ENCODE measurements at places on chromosomes 13 and 19. TPM values are rescaled to one million over a fixed set of nuclear protein-coding genes. Genes with fewer than 3 reads are reported as not detected.

GRCh38 chr19:33919291-33919690 is 122.6 kb downstream of the KCTD15 start:
- DNase-seq = no peak

DNA sequence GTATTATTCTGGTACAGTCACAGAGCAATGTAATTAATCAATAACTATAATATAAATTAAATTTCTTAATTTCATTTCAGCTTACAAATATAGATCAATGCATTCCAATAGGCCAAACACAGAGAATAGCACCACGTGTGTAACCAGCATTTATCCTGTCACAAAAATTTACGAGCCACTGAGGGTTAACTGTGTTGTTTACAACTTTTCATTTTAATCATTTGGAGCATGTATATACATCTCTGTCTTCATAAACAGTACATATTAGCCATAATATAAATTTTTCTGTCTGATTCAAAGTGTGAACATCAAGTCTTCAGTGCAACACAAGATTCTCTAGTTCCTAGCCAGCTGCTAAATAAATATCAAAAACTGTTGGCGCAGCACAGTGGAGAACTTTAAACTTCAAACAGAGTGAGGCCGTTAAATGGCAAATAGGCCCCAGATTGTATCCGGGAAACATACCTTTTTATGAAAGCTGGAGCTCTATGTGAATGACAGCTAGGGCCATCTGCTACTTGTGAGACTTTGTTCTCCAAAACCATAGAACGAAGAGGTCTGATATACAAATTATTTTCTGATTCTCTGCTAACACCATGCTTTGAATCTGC is 105.1 kb downstream of the TBC1D4 start:
- DNase-seq = no peak

DNA sequence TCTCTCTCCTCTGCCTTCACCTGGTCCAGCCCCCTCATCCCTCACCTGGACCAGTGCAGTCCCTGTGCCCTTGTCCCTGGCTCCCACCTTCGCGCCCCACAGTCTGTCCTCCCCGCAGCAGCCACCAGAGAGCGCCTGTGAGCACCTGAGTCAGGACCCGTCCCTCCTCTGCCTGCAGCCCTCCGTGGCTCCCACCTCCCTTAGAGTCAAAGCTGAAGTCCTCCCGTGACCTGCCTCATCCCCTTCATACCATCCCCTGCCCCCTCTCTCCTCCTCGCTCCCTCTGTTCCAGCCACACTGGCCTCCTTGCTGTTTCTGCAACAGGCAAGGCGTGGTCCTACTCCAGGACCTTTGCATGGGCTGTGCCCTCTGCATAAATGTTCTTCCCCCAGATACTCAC is 10.3 kb downstream of the CELF5 start:
- DNase-seq = no peak

DNA sequence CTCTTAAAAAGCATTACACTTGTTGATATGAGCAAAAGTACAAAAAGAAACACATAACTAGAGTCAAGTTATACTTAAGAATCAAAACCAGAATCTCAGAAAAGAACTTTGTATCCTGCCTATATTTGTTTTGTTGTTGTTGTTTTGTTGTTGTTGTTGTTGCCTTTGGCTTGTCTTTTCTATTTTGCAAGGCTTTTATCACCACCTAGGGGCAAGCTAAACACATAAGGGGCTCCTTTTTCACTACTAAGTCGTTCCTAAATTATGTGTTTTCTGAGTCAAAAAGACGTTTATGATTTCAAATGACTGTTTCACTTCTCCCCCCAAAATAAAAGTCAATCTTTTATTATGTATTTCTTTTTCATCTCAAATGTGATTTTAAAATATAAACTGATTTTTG is 250.2 kb downstream of the RBM26 start:
- DNase-seq = no peak

DNA sequence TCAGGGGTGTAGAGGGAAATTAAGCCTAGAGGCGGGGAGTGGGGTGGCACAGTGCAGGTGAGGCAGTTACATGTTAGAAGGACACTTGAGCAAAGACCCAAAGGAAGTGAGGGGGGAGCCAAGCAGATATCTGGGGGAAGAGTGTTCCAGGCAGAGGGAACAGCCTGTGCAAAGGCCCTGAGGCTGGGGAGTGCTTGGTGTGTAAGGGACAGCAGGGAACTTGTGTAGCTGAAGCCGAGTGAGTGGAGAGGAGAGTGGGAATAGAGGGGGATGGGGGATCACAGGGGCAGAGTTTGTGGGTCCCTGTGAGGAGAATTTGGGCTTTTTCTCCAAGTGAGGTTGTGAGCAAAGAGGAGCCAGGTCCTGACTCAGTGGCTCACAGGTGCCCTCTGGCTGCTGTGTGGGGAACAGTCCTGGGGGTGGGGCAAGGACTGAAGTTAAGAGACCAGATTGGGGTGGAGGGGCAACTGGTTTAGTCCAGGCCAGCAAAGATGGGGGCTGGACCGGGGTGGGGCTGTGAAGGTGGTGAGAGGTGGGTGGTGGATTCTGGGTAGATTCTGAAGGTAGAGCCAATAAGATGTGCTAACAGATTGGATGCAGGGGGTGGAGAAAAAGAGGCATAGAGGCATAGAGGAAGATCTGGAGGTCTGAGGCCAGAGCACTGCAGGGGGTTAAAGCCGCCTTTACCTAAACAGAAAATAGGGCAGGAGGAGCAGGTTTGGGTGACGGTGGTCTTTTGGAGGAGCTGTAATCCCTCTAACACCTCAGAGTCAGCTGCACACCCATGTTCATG is 75.3 kb downstream of the CACNA1A start:
- DNase-seq = peak; percentile 11

GRCh38 chr13:42569576-42570344 is 4.2 kb upstream of the TNFSF11 start:
- DNase-seq = no peak

UNC13A gene
- 0.48 TPM for total RNA-seq

DNA sequence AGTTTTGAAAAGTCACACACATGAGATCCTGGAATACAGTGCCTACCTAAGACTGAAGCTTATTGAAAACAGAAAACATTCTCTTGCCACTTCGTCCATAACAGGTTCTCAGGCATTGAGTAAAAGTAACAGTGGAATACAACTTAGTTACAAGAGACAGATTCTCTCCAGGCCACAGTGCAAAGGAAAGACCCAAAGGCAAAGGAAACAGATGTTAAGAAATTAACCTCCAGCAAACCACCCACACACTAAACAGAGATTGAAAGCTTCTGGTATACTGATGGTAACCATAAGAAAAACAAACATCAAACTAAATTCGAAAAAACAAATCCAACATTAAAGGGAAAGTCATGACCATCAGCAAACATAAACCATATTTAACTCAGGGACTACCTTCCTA is 914.7 kb downstream of the SLITRK5 start:
- DNase-seq = no peak

- DNase-seq = peak; percentile 69
Measured at GRCh38 chr19:15136234-15136954, 29.2 kb downstream of the SYDE1 start.

MAP4K1 gene
- 0.96 TPM for total RNA-seq

TIMM50 gene
- 109 TPM for total RNA-seq

CDC42EP5 gene
- 104 TPM for total RNA-seq

PDE4C gene
- 9.9 TPM for total RNA-seq

- no peak for DNase-seq
Measured at GRCh38 chr13:110813646-110814624, 100.4 kb downstream of the ING1 start.

C1QTNF9B gene
- total RNA-seq = 3.6 TPM

ZNF431 gene
- 20.0 TPM for total RNA-seq

ZSCAN5B gene
- total RNA-seq = 7.2 TPM

DNA sequence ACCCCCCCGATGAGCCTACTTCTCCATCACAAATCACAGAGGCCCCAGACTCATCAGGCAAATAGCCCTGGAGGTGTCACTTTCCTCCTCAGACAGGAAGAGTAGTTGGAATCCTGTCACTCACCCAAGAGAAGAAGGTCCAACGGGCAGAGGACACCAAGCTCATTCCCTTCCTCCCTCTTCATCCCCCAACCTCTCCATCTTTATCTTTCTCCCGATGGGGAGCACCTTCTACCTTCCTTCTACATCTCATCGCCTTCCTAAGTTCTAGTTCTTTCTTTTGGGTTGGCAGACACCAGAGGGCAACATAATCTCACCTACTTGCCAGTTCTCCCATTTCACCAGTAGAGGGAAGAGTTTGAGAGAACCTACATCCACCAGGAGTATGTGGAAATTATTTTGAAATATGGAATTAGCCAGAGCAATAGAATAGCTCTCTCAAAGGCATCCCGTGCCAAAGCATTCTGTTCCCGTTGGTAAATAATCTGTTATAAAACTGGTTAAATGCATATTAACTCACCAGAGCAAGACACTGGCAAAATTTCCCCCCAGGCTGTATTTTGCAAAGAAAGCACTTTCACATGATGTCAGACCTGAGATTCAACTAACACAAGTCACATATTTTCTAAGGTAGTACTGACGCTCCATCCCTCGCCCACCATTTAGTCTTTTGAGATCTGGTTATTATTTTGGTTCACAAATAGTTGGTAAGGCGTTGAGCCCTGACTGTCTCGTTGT is 55.0 kb downstream of the ZIC5 start:
- peak; percentile 59 for DNase-seq

CYP4F2 gene
- total RNA-seq = not detected

- DNase-seq = no peak
Measured at GRCh38 chr19:38013913-38014580, 107.0 kb downstream of the SIPA1L3 start.

GRCh38 chr13:76516013-76516412 is 370.2 kb downstream of the KCTD12 start:
- peak; percentile 59 for DNase-seq

ISYNA1 gene
- total RNA-seq = 20.5 TPM

GRCh38 chr13:73715114-73715910 is 418.9 kb downstream of the KLF12 start:
- DNase-seq = no peak

GRCh38 chr19:13066933-13067807 is 35.5 kb downstream of the LYL1 start:
- DNase-seq = no peak

GRCh38 chr19:33514885-33515551 is 6.6 kb downstream of the PEPD start:
- no peak for DNase-seq

GRCh38 chr19:294946-295686 is 3.9 kb upstream of the PLPP2 start:
- DNase-seq = no peak

DNA sequence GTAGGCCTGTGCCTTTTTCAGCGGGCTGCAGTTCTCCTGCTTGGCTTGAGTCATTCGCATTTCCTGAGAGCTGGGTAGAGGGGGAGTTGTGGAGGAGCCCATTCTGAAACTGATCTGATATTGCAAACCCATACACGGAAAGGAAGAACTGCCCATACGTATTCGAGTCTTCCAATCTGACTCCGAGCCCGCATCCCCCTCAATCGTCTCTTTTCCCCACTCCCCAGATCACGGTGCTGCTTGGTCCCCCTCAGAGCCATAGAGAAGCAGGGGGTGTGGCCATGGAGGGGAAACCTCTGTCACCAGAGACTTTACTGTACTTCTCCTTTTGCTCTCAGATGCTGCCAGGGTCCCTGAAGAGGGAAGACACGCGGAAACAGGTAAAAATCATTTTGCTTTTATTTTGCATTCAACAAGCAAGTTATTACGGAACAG is at the start of gene CD22:
TSS of gene CD22 (plus strand) at position 337 of the 435 bp plus-strand sequence. CDS start 2,854 bp downstream, outside the sequence.
- no peak for DNase-seq

DNA sequence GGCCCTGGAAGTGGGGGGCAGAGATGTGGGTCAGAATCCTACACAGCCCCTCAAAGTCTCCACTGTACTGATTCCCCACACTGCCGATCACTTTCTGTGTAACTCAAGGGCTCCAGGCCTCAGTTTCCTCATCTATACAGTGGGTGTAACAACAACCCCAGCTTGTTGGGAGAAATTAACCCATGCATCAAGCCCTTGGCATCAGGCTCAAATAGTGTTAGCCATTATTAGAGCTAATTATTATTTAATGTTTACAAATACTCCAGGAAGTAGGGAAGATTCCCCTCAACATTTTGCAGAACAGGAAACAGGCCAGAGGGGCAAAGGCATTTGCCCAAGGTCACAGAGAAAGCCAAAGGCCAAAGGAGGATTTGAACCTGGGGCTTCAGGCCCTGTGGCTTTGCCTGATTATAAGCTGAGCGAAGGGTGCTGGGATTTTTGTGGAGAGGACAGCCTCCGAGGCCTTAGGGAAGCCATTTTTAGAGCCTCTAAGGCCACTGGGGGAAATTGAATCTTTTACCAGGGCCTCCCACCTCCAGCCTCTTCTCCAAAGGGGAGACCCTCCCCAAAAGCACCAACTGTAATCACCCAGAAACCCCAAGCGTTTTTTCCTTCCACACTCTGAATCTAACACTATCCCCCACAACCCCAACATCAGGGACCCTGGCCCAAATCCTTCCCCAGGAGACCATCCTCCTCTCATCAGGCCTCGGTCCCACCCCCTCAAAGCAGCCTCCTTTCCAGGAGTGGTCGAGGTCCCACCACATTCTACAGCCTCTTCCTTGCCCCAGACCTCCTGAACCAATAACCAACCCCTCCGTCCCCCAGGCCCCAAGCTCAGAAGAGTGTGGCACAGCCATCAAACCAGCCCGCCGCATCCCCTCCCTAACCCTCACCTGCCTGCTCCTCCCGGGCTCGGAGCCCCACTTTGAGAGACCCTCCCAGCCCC is 1.1 kb downstream of the FKBP8 start:
- DNase-seq = no peak

- peak; percentile 12 for DNase-seq
Measured at GRCh38 chr13:64347664-64348063, 2882.5 kb downstream of the PCDH9 start.

ADGRE2 gene
- total RNA-seq = 3.9 TPM

PRR19 gene
- not detected for total RNA-seq

GRCh38 chr19:21607449-21607848 is 102.0 kb downstream of the ZNF429 start:
- DNase-seq = peak; percentile 41

PSG2 gene
- 22.9 TPM for total RNA-seq

GRCh38 chr19:51398096-51398704 is 7.8 kb upstream of the C19orf84 start:
- DNase-seq = peak; percentile 28

DNAJC15 gene
- 22.9 TPM for total RNA-seq

DNA sequence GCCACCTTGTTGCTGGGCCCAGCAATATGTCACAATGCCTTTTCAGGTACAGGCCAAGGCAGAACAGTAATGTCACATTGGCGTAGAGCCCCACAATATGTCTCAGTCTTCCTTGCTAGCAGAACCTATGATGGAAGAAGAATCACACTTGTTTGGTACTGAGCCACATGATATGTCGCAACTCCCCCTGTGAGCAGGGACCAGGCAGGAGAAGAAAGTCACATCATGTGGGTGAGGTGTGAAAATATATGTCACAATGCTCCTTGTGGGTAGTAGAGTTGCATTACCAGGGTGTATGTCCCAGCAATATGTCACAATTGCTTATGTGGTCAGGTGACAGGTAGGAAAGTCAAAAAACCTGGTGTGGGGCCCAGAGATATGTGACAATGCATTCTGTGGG is 7.1 kb upstream of the ZNF91 start:
- no peak for DNase-seq
